ENCODE measurements at places on chromosomes 2 and 18.

DNA sequence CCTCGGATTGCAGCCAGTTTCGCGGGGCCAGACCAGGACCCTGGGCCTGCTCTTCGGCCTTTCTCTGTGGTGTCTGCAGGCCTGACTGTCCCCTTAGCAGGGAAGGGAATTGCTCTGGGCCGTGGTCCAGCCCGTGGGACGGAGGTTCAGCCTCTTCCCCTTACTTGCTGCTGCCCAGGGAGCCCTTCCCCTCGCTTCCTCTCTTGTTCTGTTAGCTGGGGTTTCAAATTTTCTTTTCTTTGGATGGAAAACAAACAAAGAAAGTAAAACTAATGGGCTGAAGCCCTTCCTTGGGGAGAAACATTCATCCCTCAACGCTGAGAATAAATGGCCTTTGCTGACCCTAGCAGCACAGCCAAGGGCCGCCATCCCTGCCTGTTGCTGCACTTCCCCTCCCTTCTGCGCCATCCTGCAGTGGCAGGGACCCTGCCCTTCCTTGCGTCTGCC is 52.4 kb downstream of the ASAP2 start:
- no peaks in the 10 kb centered on the region for H3K36me3 ChIP-seq
- H3K4me3 ChIP-seq: no peak overlapping the region
- peaks cover 12% of the 10 kb centered on the region for H3K4me1 ChIP-seq
- peaks cover 52% of the 10 kb centered on the region for H3K27me3 ChIP-seq

GRCh38 chr2:221204699-221205098 is 367.4 kb downstream of the EPHA4 start:
- H3K27ac ChIP-seq: no peak overlapping the region
- H3K27me3 ChIP-seq: no peaks in the 10 kb centered on the region
- no peak for DNase-seq
- H3K4me3 ChIP-seq: no peak overlapping the region

GRCh38 chr2:197915548-197916265 is 111.3 kb downstream of the PLCL1 start:
- peaks cover 30% of the 10 kb centered on the region for H3K4me1 ChIP-seq
- H3K27me3 ChIP-seq: no peaks in the 10 kb centered on the region
- DNase-seq: no peak
- H3K36me3 ChIP-seq: peaks cover 7% of the 10 kb centered on the region
- H3K27ac ChIP-seq: peak overlapping the region; percentile 30

DNA sequence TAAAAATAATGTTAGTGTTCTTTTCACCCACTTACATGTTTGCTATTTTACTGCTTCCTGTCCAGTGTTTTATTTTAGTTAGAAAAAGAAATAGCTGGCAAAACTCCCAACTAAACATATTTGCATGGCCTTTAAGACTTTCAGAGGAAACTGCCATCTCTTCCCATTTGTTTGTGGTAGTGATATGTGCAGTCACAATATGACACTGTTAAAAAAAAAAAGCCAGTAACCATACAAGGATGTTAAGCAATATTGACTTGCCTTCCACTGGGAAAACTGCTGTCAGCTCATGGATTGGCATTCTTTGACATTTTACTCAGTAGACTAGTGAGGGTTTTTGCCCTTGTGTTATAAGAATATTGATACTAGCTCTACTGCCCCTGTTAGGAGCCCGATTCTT is 29.1 kb downstream of the XIRP2 start:
- no peaks in the 10 kb centered on the region for H3K4me1 ChIP-seq
- DNase-seq: no peak
- H3K27ac ChIP-seq: no peak overlapping the region
- H3K4me3 ChIP-seq: no peak overlapping the region
- no peaks in the 10 kb centered on the region for H3K36me3 ChIP-seq

- H3K27ac ChIP-seq: no peak overlapping the region
- H3K36me3 ChIP-seq: no peaks in the 10 kb centered on the region
- H3K4me3 ChIP-seq: no peak overlapping the region
- no peak for DNase-seq
- H3K27me3 ChIP-seq: peaks cover 8% of the 10 kb centered on the region
These were observed 28.4 kb upstream of the PXDN start for GRCh38 chr2:1772471-1773267.

- no peak overlapping the region for H3K27ac ChIP-seq
- H3K4me1 ChIP-seq: no peaks in the 10 kb centered on the region
- H3K27me3 ChIP-seq: no peaks in the 10 kb centered on the region
- DNase-seq: no peak
- H3K36me3 ChIP-seq: no peaks in the 10 kb centered on the region
- no peak overlapping the region for H3K4me3 ChIP-seq
These were observed 39.8 kb upstream of the ITPRID2 start for GRCh38 chr2:181851726-181852125.

- DNase-seq: no peak
- H3K27ac ChIP-seq: no peak overlapping the region
- H3K27me3 ChIP-seq: peaks cover 37% of the 10 kb centered on the region
- H3K4me1 ChIP-seq: no peaks in the 10 kb centered on the region
These were observed 47.4 kb upstream of the POLE4 start for GRCh38 chr2:74911061-74911460.

DNA sequence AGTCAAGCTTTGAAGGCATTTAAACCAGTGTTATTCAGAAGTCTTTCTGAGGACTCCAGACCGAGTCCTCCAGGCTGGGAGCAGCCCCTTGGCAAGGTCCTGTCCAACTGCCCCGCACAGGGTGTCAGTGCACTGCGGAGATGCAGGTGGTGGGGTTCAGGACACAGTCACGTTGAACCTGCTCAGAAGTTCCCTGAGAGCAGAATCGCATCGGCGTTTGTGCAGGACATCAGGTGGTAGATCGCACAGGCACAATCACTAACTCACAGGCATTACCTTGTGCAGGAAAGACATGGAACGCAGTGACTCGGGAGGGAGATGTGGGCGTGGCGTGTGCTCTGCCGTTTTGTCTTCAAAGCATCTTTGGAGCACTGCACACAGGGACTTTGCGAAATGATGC is 10.4 kb downstream of the COPS9 start:
- no peak overlapping the region for H3K27ac ChIP-seq
- H3K27me3 ChIP-seq: no peaks in the 10 kb centered on the region
- H3K4me3 ChIP-seq: no peak overlapping the region
- peaks cover 14% of the 10 kb centered on the region for H3K36me3 ChIP-seq
- DNase-seq: no peak

GRCh38 chr2:139031722-139032121 is 251.5 kb upstream of the NXPH2 start:
- no peaks in the 10 kb centered on the region for H3K27me3 ChIP-seq
- no peaks in the 10 kb centered on the region for H3K4me1 ChIP-seq
- no peaks in the 10 kb centered on the region for H3K36me3 ChIP-seq
- no peak overlapping the region for H3K27ac ChIP-seq

DNA sequence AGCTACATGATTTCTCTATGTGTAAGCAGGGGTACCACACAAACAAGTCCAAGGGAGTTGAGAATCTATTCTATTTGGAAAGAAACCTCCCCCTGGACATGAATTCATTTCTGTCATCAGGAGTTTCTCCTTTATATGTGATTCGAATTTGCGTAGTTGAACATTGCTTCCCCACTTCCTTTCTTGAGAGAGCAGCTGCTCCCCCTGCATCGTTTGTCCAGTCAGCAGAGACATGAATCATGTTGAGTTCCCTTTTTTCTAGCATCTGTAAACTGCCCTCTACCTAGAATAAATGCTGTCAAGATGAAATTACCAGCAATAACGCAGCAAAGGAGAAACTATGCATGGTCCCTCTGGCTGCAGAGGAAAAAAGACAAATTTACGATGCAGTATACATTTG is 73.8 kb downstream of the KIF5C start:
- peaks cover 13% of the 10 kb centered on the region for H3K27me3 ChIP-seq
- DNase-seq: no peak

GRCh38 chr2:61423714-61424113 is 47.2 kb downstream of the USP34 start:
- H3K4me1 ChIP-seq: peaks cover 27% of the 10 kb centered on the region
- no peaks in the 10 kb centered on the region for H3K27me3 ChIP-seq

- H3K4me1 ChIP-seq: no peaks in the 10 kb centered on the region
- H3K27me3 ChIP-seq: no peaks in the 10 kb centered on the region
- no peak overlapping the region for H3K4me3 ChIP-seq
- no peak for DNase-seq
- H3K36me3 ChIP-seq: no peaks in the 10 kb centered on the region
These were observed 567.8 kb upstream of the KLHL29 start for GRCh38 chr2:22817197-22817596.

DNA sequence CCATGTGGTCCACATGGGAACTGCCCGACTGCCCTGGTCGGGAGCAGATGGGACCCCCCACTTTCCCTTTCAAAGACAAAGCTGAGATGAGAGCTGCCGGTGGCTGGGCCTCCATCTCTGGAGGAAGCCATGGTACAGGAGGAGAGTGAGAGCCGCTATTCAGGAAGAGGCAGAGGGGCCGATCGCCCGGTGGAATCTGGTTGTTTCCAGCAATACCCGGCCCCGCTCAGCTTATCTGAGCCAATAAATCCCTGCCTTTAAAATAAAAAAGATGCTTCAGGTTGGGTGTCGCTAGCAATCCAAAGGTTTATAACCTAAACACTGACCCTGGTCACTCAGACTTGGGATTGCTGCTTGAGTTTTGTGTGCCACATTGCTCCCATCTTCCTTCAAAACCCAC is 15.2 kb upstream of the B3GNT7 start:
- no peaks in the 10 kb centered on the region for H3K36me3 ChIP-seq
- no peak overlapping the region for H3K27ac ChIP-seq
- no peaks in the 10 kb centered on the region for H3K27me3 ChIP-seq
- DNase-seq: no peak

DNA sequence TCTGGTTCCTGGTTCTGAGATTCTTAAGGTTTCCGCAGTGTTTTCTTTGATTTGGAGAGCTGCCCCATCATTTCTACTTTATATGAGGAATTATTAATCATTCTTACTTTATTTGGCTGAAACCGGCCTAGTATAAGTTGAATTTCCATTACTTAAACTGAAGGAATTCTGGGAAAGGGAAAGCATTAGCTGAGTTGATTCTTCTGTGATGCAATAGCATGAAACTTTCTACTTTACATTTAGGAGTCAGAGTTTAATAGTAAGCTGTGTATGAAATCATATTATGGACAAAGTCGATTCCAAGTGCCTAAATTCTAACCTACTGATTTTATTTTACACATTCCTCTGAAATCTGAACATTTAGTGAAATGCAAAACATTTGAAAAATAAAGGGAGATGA is 1269.7 kb upstream of the ZEB2 start:
- no peaks in the 10 kb centered on the region for H3K27me3 ChIP-seq
- H3K27ac ChIP-seq: no peak overlapping the region
- no peak for DNase-seq
- no peaks in the 10 kb centered on the region for H3K36me3 ChIP-seq
- H3K4me1 ChIP-seq: 0 out of 3 replicates have a peak, but pooled peaks cover 2% of the 10 kb centered on the region

DNA sequence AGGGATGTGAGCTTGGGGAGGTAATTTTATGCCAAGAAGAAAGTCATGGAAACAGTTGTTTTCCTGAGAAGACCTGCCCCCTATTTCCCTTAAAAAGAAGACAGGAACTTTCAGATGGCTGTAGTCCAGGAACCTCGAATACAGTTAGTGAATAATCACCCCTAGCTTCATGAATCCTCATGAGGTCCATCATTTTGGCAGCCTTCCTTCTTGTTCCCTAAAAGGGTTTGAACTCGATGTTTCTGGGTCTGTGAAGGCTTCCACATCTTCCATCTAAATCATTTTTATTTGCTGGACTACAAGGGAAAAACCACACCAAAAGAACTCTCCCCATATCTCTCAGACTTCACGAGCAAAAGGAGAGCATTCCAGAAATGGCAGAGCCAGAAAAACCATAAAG is 290.8 kb downstream of the SLC4A3 start:
- H3K27ac ChIP-seq: no peak overlapping the region
- H3K36me3 ChIP-seq: no peaks in the 10 kb centered on the region
- H3K4me3 ChIP-seq: no peak overlapping the region
- no peaks in the 10 kb centered on the region for H3K4me1 ChIP-seq
- DNase-seq: no peak

GRCh38 chr2:191791953-191792560 is 54.8 kb downstream of the CAVIN2 start:
- no peak overlapping the region for H3K27ac ChIP-seq
- H3K27me3 ChIP-seq: peaks cover 2% of the 10 kb centered on the region
- no peaks in the 10 kb centered on the region for H3K4me1 ChIP-seq

DNA sequence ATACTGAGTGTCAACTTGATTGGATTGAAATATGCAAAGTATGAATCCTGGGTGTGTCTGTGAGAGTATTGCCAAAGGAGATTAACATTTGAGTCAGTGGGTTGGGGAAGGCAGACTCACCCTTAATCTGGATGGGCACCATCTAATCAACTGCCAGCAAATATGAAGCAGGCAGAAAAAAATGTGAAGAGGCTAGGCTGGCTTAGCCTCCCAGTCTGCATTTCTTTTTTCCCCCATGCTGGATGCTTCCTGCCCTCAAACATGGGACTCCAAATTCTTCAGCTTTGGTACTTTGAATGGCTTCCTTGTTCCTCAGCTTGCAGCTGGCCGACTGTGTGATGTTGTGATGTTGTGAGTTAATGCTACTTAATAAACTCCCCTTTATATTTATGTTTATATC is 577.4 kb downstream of the CPS1 start:
- no peaks in the 10 kb centered on the region for H3K36me3 ChIP-seq
- no peaks in the 10 kb centered on the region for H3K4me1 ChIP-seq
- H3K4me3 ChIP-seq: no peak overlapping the region
- H3K27ac ChIP-seq: no peak overlapping the region
- H3K27me3 ChIP-seq: no peaks in the 10 kb centered on the region
- no peak for DNase-seq

- no peak overlapping the region for H3K27ac ChIP-seq
- peaks cover 44% of the 10 kb centered on the region for H3K36me3 ChIP-seq
- no peak for DNase-seq
- peaks cover 2% of the 10 kb centered on the region for H3K4me1 ChIP-seq
These were observed 6.2 kb downstream of the DBI start for GRCh38 chr2:119372778-119373568.

- H3K27ac ChIP-seq: no peak overlapping the region
- no peaks in the 10 kb centered on the region for H3K36me3 ChIP-seq
- H3K27me3 ChIP-seq: 0 out of 2 replicates have a peak, but pooled peaks cover 10% of the 10 kb centered on the region
- DNase-seq: no peak
- no peaks in the 10 kb centered on the region for H3K4me1 ChIP-seq
These were observed 6.8 kb downstream of the B4GALT6 start for GRCh38 chr18:31677592-31677991.

DNA sequence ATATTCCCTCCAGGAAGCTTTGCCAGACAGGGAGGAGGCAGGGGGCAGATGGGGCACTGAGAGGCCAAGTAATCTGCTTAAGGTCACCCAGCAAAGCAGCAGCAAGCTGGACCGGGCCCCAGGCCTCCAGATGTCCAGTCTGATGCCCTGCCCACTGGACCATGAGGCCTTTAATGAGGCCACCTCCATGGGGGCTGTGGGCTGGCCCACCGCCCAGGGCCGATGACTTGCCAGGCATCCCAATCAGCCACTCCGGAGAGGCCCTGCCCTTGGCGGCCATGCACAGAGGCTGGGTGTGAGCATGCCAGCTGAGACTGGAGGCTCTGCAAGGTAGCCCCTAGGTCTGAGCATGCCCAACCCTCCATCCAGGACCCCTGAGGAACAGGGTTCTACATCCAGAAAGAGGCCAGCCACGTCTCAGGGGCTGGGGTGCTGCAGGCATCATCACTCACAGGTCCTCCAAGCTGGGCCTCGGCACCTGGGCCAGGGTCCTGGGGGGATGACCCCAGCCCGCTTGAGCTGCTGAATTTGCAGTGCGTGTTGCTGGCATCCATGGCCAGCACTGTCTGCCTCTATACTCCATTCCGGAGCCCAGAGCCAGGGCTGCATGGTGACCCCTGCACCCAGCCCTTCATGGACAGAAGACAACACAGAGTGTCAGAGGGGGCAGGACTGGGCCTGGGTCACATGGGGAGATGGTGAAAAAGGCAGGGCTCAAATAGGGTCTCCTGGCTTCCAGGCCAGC is 164.2 kb downstream of the INHBB start:
- no peak for DNase-seq
- H3K27me3 ChIP-seq: peaks cover 3% of the 10 kb centered on the region
- H3K36me3 ChIP-seq: no peaks in the 10 kb centered on the region

- no peaks in the 10 kb centered on the region for H3K4me1 ChIP-seq
- DNase-seq: no peak
- H3K36me3 ChIP-seq: no peaks in the 10 kb centered on the region
- H3K4me3 ChIP-seq: no peak overlapping the region
These were observed 333.0 kb downstream of the CLIP4 start for GRCh38 chr2:29448096-29448688.

Measured in K562 (cell line).